Retinal pigment epithelial cell (primary cell): ENCODE measurements at places on chromosomes 4 and X.

GRCh38 chrX:110316351-110317060 lies 1.4 kb downstream of the AMMECR1 start:
- no peak for DNase-seq

- DNase-seq: no peak
Measured at GRCh38 chrX:114626323-114626722, 42.4 kb downstream of the HTR2C start.

GRCh38 chr4:109801895-109802319 lies at the start of gene CFI:
TSS of gene CFI (minus strand) at chr4:109801999. CDS start at chr4:109801971, 28 bp downstream.
- DNase-seq: peak; percentile 82

DNA sequence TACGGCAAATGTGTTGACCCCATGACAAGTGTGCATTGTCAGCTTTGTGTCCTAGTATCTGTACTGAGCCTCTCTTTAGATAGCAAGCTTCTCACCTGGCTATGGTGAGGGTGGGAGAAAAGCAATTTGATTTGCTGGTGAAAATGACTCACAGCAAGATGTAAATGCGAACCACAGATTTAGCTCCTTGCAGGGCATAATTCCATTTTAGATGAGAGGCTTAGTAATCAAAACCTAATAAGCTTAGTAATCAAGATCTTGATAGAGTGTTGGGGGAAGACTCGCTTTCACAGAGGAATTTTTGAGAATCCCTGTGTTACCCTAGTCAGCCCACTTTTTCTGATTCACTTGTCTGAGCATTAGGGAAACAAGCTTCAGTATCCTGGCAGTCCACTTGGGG lies 7.7 kb upstream of the OCIAD2 start:
- DNase-seq: peak; percentile 55

GRCh38 chr4:47669946-47670345 lies 167.9 kb downstream of the CORIN start:
- DNase-seq: no peak

GRCh38 chr4:102687373-102687981 lies 73.3 kb downstream of the MANBA start:
- DNase-seq: no peak
